ENCODE measurements at places on chromosomes 7 and 10. TPM values are rescaled to one million over a fixed set of nuclear protein-coding genes. Genes with fewer than 3 reads are reported as not detected.
A peak's percentile ranks its signal among the peaks of the same experiment; 100 is the strongest.

GRCh38 chr10:102678842-102679289 lies 34.6 kb downstream of the TRIM8 start:
- no peak for DNase-seq

GRCh38 chr7:28678431-28678965 lies 266.2 kb downstream of the CREB5 start:
- no peak for DNase-seq

DNA sequence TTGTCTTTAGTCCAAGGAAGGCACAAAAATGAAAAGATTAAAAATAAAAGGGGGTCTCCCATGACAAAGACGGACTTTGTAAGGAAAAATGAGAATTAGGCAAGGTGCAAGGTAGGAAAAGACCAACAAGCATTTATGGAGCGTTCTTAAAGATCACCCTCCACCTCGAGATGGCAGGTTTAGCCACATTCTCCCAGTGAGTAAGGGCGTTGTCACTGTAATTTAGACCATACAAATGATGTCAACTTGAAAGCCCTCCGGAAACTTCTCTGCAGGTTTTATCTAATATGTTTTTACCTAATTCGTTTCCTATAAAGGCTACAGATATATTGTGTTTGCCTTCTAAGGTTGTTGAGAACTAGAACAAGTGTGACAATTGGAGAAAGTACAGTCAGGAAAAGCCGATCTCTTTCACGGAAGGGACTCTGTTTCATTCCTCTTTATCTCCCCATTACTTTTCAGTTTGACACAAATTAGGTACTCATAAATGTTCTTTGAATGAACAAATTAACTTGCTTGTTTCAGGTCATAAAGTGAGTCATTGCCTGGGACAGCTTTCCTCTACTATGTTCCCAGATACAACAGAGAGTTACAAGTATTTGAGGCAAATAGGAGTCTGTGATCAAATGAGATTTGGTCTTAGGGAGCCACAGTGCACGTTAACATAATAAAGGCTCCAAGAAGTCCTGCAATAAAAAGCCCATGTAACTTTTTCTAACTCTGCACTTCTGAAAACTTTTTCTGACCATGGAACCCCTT lies 102.6 kb upstream of the HABP2 start:
- DNase-seq: no peak

GRCh38 chr7:132941905-132942304 lies 140.0 kb downstream of the CHCHD3 start:
- no peak for DNase-seq

DNA sequence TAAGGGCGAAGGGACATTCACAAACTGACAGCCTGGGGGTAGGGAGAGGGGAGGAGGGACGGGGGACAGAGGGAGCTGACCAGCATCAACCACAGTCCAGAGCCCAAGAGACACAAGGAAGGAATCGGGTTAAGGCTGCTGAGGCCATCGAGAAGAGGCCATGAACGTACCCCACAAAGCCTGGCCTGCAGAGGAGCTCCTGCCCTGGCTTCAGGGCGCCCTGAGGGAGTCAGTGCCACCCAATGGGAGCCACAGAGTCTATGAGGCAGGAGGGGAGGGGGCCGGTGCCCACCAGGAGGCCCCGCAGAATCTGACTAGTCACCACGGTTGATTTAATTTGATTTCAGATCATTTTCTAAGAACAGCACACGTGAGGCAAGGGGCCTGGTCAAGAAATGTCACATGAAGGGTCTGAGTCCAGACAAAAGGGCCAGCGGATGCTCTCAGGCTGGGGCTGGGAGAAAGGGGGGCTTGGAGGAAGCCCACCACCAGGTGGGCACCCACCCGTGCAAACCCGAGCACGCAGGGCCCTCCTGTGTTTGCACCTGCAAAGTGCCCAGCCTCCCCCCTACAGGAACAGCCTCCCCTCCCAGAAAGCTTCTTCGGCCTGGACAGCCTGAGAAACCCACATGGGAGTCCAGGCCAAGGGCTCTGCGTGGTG lies 40.4 kb downstream of the CAMK2B start:
- no peak for DNase-seq

GRCh38 chr10:3067859-3068179 lies 471 bp downstream of the PFKP start:
- no peak for DNase-seq

DNA sequence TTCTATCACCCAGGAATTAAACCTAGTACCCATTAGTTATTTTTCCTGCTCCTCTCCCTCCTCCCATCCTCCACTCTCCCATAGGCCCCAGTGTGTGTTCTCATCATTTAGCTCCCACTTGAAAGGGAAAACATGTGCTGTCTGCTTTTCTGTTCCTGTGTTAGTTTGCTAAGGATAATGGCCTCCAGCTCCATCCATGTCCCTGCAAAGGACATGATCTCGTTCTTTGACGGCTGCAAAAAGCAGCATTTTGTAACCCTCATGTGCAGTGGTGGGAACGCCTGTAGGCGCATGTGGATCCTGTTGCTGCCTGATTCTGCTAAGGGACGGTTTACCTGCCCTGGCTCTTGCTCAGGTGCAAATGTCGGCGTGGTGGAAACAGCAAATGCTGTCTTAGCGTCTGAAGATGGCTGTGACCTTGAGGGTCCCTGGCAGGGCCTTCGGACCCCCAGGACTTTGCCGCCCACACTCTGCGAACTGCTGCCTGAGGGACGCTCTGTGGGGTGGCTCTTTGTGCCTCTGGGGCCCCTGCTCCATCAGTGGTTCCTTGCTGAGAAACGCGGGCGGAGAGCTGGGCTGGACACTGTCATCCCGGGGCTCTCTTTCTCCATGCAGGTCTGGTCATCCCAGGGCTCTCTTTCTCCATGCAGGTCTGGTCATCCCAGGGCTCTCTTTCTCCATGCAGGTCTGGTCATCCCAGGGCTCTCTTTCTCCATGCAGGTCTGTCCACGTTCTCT lies 5.6 kb upstream of the MTG1 start:
- no peak for DNase-seq

DNA sequence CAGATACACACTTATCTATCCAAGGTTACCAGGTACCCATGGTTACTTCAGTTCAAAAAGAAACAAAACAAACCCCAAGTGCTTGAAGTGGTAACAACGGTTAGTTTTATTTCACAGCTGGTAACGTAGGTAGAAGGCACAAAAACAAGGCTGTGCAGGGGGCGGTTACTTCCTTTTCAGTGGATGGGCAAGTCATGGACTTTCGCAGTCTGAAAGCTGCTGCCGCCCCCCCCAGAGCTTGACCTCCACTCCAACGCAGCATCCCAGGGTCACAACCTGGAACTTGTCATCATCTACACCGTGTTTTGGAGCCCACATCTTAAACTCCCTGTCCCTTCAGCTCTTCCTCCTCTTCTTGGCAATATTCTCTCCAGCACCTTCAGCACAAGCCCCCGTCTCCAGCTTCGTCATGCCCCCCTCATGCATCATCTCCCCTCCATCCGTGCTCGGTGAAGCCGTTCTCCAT lies 181.2 kb upstream of the ITGB1 start:
- DNase-seq: no peak

GRCh38 chr7:154884348-154884920 lies 118.5 kb downstream of the PAXIP1 start:
- no peak for DNase-seq

- DNase-seq: no peak
Observed at GRCh38 chr7:150425670-150426069, 24.8 kb upstream of the GIMAP8 start.

GRCh38 chr10:110398419-110399105 lies 93.8 kb upstream of the SMNDC1 start:
- no peak for DNase-seq

DNA sequence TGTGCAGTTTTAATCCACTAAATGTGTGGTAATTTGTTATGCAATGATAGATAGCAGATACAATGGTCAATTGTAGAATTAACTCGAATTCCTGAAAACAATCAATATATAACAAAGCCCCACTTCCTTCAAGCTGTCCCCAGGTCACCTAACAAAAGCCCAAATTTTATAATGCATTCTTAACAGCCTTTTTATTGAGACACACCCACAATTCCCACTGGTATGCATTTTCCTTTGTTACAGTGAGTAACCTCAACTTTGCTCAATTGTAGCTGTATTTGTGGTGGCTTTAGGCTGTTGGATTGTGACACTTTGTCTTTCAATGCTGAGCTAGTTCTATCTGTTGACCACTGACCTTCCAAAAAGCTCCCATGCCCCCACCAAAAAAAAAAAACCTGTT lies 279.8 kb upstream of the CACNA2D1 start:
- DNase-seq: no peak

GRCh38 chr10:110547139-110547761 lies 20.2 kb upstream of the SMC3 start:
- DNase-seq: peak; percentile 33

GRCh38 chr7:33471636-33472242 lies 342.4 kb downstream of the BBS9 start:
- DNase-seq: no peak

- no peak for DNase-seq
Observed at GRCh38 chr7:45976485-45976856, 55.4 kb upstream of the IGFBP3 start.

GRCh38 chr10:113987805-113988204 lies 55.9 kb upstream of the ADRB1 start:
- DNase-seq: no peak

DNA sequence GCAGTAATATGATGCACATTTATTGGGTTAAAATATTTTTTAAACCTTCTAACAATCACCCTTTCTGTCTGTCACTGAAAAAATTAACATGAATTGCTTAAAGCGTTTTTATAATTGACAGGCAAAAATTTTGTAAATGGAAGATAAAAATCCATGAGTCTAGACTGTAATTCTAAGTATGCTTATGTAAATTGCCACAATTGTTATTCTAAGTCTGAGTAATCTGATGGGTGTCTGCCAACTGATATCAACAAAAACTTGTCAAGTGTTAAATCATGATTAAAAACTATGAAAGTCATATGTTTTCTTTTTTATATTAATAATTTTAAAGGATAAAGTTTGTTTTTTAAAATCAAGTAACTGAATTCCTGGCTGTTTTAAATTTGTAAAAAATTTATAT lies 208.2 kb downstream of the CDK14 start:
- no peak for DNase-seq

DNA sequence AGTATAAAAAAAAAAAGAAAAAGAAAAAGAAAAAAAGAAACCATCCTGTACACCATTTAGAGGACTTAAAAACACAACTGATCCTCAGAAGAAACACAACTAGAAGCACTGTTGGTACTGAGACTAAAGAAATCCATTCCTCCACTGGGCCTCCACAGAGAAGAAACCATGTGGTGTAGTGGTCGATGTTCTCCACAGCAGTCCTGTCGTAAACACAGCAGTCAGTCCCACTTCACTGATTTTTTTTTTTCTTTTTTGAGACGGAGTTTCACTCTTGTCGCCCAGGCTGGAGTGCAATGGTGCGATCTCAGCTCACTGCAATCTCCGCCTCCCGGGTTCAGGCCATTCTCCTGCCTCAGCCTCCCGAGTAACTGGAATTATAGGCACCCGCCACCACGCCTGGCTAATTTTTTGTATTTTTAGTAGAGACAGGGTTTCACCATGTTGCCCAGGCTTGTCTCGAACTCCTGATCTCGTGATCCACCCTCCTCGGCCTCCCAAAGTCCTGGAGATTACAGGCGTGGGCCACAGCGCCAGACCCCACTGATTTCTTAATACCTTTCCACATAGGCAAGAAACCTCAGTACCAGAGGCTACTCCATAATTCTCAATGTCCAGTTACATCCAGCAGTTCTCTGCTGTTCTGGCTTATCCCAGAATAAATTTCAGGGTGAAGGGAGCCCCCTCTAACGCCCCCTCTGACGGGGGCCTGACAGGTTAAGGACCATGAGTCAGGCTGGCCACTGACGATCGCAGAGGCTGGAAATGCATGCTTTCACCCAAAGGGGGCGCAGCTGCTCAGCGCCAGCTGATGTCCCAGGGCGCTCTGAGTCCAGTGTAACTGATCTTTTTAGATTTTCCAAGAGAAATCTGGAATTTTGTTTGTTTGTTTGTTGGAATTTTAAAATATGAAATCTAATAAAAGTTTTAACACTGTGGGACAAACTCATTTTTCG lies 24.8 kb upstream of the FFAR4 start:
- no peak for DNase-seq

DNA sequence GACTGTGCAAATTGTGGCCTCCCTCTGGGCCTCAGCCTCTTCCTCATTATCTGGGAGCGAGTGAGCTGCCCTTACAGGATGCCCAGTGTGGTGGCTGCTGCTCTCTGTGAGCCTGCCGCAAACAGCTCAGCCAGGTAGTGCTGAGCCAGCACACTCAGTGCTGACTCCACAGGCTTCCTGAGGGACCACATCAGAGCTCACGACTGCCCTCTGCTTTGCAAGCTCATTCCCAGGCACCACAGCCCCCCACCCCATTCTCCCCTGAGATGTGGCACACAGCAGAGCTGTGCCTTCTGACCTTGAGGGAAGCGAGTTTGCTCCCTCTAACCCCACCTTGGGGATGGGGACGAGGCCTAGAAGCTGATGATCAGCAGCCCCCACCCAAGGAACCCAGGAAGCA lies 230.5 kb upstream of the PPP2R2D start:
- DNase-seq: no peak

DNA sequence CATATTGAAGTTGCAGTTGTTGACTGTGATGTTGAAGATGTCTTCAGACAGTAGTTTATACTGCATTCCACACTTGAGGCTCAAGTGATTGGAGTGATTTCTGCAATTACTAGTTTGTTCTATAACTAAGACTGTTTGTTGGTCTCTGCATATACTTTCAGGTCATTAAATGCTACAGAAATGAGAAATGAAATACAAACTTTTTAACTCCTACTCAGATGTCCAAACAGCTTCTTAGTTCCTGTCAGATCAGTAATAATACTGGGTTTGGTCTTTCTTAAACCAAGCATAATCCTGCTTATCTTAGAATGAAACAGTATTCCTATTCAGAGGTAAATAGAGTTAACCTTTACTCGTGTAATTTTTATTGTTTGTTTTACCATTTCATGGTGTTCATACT lies 115.9 kb downstream of the CCNY start:
- no peak for DNase-seq

DNA sequence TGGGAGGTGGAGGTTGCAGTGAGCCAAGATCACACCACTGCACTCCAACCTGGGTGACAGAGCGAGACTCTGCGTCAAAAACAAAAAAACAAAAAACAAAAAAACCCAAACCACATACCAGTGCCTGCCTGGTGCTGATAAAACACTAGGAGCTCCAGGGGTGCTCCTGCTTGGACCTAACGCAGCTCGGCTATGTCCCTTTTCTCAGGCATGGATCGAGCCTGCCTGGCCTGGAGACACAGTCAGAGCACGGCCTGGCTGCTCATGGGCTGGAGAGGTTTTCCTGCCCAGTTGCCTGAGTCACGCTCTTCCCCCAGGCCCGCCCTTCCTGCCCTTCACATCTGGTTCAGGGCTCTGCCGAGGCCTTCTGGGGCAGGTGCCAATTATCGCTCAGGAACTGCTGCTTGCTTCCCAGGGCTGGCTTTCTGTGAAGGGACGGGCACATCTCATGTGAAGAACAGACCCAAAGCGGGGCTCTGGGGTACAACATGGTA lies 12.6 kb upstream of the NPFFR1 start:
- no peak for DNase-seq

The SFRP4 gene
- polyA plus RNA-seq: 1.9 TPM

The PRR15 gene
- polyA plus RNA-seq: 4.2 TPM

The AS3MT gene
- polyA plus RNA-seq: 22.8 TPM

The ALOX5 gene
- polyA plus RNA-seq: 1.7 TPM

The MSS51 gene
- 1.8 TPM for polyA plus RNA-seq

Data from right renal cortex interstitium (tissue), 3 donors.